ENCODE measurements at places on chromosomes 12 and 14.

- DNase-seq: no peak
These were observed 219.1 kb downstream of the RPL10L start for GRCh38 chr14:46432516-46432915.

DNA sequence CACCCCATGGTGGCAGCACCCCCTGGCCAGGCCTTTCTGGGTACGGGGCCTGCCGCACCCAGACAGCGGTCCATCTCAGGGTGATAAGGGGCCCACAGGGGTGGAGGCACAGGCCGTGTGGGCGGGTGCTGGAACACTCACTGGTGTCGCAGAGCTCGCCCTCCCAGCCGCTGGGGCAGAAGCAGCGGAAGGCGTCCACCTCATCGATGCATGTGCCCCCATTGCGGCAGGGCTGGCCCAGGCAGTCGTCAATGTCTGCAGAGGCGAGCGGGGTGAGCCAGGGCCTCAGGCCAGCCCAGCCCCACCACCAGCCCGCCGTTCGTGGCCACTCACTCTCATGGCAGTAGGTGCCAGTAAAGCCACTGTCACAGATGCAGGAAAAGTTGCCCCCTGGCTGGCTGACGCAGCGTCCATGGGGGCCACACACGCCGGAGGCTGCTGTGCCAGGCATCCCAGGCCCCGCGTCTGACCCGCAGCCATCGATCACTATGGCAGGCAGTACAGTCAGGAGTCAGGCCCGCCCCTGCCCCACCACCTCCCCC, 19.9 kb downstream of the JAG2 start:
- no peak for DNase-seq

DNA sequence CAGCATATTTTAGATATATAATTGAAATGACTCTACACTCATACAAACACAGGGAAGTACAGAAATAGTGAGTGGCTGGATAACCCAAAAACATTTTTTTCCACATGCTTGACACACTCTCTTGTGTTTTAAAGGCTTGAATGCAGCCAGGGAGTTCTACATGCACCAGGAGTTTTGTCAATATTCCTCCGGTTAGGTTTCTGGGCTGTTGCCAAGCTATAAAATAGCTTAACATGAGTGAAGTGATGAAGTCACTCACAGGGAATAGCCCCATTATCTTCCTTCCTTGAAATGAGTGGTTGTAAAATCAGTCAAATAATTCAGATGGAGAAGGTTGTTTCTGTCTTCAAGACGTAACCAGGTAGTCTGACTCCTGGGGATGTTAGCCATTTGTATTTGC, 582.7 kb downstream of the SLC6A15 start:
- DNase-seq: no peak

DNA sequence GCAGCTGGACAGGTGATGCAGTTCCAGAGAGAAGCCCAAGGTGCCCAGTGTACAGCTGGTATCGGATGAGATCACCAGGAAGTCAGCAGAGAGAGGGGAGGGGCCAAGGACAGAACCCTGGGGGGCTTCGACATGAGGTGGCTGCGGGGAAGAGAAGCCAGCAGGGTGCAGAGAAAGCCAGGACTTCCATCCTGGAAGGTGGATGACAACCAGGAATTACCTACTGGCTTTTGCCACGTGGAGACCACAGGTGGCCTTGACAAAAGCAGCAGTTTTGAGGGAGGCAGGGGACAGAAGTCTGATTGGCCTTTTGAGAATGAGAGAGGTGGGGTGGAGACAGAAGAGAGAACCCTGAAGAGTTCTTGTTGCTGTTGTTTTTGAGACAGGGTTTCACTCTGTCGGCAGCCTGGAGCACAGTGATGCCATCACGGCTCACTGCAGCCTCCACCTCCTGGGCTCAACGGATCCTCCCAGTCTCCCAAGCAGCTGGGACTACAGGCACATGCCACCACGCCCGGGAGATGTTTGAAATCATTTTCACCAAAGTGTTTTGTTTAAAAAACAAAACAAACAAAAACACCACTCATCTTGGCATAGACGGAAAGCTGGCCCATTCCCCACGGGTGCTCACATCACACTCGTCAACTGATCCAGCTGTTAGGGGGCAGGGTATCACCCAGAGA, 35.2 kb downstream of the CDC42BPB start:
- DNase-seq: peak; percentile 92

DNA sequence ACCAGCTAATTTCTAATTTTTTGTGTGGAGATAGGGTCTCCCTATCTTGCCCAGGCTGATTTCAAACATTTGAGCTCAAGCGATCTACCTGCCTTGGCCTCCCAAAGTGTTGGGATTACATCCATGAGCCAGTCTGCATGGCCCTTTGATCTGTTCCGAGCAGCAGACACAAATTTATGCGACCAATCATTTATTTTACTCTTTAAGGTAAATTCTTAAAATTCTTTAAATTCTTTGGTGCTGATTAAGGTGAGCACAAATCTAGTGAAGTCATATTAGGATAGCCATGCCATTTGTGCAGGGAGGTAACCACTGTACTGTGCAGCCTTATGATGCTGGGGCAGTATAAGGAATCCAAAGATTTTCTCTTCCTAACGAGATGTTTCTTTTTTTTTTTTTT, 135.7 kb downstream of the SRGAP1 start:
- DNase-seq: no peak

- no peak for DNase-seq
These were observed 100.5 kb downstream of the PIWIL1 start for GRCh38 chr12:130438243-130438620.

DNA sequence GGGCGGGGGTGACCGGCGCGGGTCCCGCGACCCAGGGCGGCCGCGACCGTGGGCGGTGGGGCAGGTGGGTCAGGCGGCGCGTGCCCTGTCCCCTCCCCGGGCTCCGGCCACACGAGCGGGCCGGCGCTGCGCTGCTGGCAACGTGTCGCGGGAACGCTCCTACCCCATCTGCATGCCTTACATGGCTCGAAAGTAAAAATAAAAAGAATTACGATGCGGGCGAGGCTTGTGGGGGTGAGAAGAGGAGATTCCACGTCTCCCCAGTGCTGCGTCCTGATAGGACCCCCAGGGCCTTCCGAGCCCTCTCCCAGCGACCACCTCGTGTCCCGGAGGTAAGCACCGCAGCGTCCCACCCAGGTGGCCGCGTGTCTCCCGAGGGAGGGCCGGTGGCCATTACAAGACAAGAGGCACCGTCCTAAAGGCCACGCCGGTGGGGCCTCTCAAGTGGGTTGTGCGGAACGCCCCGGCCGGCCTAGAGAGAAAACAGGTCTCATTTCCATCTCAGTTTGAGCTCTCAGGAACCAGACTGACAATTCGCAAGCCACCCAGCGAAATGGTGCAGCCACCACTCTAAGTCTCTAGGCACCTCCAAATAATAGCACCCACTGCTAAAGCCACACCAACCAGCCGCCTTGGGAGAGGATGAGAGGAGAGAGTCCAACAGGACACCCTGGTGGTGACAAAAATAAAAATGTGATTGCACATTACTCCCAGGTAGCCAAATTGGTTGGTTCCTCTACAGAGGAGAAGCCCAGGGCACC, 612 bp upstream of the FOXN3 start:
- peak; percentile 72 for DNase-seq

- DNase-seq: no peak
These were observed 136.4 kb downstream of the KIF26A start for GRCh38 chr14:104274806-104275205.

GRCh38 chr12:1695886-1696670, 5.2 kb downstream of the ADIPOR2 start:
- no peak for DNase-seq

GRCh38 chr14:88128816-88129215, 123.9 kb downstream of the GPR65 start:
- no peak for DNase-seq

- no peak for DNase-seq
These were observed 19.2 kb upstream of the CACNA2D4 start for GRCh38 chr12:1937481-1938224.

GRCh38 chr12:49345825-49346658, 646 bp upstream of the DNAJC22 start:
- no peak for DNase-seq

DNA sequence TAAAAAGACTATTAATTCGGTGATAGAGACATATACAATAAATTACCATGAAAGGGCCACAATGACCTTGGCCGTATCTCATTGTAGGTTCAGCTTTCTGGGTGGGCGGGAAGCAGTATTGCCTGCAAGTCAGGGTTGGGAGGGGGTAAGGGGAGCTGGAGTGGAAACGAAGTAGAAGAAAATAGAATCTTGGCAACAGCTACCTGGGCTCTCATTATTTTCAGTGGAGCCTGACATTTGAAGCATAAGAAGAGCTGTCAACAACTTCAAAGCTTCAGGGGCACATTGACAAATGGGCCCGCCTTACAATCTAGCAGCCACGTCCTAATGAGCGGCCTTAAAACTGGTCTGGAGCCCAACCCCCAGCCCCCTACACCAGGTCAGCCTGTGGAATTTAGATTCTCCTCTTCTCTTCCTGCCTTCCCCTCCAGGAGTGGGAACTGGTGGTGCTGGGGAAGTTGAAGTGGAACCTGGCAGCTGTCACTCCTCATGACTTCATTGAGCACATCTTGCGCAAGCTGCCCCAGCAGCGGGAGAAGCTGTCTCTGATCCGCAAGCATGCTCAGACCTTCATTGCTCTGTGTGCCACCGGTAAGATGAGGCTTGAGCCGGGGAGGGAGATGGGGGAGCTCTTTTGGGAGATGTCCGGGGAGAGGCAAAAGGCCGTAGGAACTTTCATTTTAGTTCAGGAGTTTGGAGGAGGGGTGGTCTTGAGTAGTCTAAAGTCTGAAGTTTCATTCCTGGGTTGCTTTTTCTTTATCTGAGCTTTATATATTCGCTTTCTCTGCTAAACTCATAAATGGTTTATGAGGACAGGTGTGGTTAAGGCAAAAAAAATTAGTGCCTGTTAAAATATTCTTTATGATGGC, 5.0 kb downstream of the CCND2 start:
- DNase-seq: no peak

GRCh38 chr12:32897687-32898573, 1.4 kb upstream of the PKP2 start:
- DNase-seq: peak; percentile 56

DNA sequence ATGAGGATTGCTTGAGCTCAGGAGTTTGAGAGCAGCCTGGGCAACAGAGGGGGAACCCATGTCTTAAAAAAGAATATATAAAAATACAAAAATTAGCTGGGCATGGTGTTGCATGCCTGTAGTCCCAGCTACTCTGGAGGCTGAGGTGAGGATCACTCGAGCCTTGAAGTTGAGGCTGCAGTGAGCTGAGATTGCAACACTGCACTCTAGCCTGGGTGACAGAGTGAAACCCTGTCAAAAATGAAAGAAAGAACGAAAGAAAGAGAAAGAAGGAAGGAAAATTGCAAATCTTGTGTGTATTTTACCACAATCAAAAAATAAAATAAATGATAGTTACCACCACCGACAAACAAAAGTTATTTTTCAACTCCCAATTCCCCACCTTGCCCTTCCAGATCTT, 45.3 kb downstream of the SPRING1 start:
- no peak for DNase-seq

DNA sequence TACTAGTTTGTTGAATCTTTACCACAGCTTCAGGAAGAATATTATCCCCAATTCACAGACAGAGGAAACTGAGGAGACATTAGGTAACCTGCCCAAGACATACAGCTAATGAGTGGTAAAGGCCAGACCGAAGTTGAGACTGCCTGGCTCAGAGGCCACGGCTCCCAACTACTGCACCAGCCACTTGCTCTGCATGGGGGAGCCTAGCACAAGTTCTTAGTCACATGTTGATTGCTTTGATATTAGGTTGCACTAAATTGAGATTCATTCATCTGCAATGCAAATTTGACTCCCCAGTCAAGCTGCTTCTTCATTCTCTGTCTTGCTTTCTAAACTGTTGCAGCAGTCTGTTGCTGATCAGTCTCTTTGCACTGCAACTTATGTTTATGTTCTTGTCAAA, 25.9 kb upstream of the POLR3B start:
- DNase-seq: no peak

DNA sequence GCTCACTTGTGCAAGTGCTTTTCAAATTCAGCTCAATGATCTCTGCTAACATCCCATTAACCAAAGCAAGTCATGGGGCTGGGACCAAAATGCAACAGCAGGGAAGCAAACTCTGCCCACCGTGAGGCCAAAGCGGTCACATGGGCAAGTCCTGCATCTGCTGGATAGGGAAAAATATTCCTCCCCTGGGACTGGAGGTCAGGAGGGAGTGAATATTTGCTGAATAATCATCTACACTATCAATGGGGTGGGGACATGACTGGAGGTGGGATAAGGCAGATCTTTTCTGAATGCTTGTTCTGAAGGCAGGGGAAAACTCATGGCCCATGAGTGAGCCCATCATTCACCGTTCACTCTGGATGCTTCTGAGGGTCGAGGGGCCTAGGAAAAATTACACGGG, 45.1 kb upstream of the VRK1 start:
- no peak for DNase-seq

DNA sequence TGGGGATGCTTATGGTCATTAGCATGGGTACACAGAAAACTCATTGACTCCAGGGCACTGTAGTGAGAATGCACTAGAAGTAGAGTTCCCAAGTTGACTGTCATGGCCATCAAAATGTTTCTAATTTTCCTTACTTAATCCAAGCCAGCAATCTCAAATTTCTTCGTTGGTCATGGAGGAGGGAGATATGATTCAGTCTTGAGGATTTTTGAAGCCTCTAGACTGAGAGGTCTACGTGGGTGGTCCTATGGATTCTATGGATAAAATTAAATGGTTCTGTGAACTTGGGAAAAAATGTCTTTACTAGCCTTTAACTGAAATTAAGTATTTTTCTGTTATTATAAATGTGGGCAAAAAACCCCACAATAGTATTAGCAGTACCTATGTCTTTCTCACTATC, 508.5 kb downstream of the FUT8 start:
- DNase-seq: no peak

- DNase-seq: no peak
These were observed 38.2 kb upstream of the MTHFD1 start for GRCh38 chr14:64349741-64350490.

DNA sequence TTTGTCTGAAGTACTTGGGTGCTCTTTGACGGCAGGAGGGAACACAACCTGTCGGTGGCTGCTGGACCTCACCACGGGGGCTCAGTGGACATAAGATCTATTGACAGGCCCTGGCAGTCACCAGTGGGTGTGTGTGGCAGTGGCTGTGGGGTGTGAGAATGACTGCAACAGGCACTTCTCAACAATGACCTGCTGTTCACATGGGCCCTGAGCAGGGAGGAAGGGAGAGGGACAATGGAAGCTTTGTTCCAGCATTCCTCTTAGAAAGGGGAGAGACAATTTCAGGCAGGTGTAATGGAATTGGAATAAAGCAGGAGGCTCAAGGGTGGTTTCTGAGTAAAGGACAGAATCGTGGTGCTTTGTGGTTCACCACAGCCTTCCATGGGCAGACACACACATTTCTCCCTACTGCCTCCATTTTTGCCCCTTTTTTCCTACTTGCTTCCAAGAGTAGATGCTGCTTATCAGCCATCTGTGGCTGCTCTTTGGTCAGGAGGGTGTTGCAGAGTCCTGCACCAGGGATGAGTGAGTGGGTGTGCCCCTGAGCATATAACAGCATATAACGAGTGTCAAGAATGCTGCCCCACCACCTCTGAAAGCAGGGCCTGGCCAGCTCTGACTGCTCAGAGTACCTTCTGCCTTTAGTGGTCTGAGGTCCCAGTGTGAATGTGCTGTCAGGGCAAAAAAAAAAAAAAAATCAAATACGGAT, 267.7 kb downstream of the RASSF9 start:
- no peak for DNase-seq
